AG08396 (cell line): ENCODE measurements at places on chromosomes 5 and 9.

GRCh38 chr5:50749873-50750272 lies 83.4 kb downstream of the PARP8 start:
- no peak for DNase-seq

DNA sequence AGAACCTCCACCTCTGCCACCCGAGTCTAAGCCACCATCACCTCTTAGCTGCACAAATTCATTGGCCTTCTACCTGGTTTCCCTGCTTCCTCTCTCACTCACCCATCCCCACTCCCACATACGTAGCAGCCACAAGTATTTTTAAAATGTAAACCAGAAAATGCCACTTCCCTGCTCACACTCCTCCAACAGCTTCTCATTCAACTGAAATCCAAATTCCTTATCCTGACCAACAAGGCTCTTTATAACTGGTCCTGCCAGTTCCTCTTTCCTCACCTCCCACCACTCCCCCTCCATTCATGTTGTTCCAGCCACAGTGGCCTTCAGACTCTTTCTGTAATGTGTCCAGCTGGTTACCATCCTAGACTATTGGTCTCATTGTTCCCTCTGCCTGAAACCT lies 25.0 kb upstream of the PALM2AKAP2 start:
- DNase-seq: peak; percentile 48

DNA sequence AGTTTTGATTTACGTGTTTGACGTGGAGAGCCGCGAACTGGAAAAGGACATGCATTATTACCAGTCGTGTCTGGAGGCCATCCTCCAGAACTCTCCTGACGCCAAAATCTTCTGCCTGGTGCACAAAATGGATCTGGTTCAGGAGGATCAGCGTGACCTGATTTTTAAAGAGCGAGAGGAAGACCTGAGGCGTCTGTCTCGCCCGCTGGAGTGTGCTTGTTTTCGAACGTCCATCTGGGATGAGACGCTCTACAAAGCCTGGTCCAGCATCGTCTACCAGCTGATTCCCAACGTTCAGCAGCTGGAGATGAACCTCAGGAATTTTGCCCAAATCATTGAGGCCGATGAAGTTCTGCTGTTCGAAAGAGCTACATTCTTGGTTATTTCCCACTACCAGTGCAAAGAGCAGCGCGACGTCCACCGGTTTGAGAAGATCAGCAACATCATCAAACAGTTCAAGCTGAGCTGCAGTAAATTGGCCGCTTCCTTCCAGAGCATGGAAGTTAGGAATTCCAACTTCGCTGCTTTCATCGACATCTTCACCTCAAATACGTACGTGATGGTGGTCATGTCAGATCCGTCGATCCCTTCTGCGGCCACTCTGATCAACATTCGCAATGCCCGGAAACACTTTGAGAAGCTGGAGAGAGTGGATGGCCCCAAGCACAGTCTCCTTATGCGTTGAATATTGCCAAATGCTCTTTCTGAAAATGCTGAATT lies 850 bp downstream of the RRAGA start:
- DNase-seq: peak; percentile 30

DNA sequence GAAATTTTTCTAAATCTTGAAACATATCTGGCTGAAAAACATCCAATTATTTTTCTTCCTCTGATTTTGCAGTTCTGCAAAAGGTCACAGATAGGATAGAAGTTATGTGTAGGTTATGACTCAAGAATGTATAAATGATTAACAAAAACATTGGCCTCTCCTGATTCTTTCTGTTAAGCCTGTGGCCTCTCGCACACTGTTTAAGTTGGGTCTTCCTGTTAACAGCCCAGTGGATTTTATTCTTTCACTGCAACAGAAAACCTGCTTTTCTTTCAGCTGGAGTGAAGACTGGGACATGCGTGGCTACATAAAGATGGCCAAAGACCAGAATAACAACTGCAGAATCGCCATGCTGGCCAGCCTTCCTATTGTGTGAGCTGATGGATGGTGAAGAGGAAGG lies 17.1 kb upstream of the SPATA31E1 start:
- no peak for DNase-seq

- peak; percentile 78 for DNase-seq
Observed at GRCh38 chr9:120477534-120478001, 102.4 kb downstream of the CDK5RAP2 start.

DNA sequence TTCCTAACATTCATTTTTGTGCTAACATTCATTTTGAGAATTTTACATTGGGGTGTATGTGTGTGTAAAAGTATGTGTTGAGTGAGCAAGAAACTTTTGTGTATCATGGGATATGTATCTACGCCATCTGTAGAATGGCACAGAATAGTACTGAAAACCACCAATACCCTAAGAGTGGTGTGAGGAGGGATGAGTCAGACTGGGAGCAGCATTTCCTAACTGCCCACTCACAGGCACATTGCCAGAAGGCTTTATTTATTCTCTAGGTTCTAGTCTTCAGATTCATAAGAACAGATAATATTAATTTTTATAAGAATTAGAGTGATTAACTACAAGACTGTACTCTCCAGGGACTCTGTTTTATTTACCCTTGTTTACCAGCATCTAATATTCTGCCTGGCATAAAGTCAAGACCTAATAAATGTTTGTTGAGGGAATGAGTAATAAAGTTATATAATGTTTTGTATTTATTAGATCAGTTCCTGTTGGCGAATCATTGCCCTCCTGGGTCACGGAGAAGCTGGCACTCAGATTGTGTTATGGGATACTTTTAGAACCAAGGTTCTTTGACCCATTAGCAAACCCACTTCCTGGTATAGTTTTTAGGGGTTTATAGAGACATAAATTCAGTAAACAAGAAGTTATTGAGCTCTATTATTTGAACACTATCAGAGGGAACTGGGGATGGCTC lies 159.1 kb upstream of the PPP2R2B start:
- DNase-seq: peak; percentile 6

DNA sequence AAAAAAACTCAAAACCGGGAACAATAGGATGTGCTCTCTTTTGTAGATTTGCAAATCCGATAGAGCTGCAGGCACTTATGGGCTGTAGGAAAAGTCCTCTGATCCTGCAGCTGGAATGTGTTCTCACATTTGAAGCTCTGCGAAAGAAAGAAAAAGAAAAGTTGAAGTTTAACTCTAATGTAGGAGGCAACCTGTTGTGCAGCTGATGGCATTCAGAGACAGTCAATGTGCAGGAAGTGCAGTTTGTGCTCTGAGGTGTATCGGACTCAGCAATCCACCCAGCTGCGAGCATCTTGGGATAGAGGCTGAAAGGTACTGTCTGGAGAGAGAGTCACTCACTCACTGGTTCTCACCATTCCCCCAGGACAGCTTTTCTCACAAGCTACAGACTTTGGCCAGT lies 339.2 kb downstream of the AGTPBP1 start:
- DNase-seq: no peak

GRCh38 chr5:177389241-177390169 lies 5.3 kb downstream of the SLC34A1 start:
- DNase-seq: peak; percentile 86

DNA sequence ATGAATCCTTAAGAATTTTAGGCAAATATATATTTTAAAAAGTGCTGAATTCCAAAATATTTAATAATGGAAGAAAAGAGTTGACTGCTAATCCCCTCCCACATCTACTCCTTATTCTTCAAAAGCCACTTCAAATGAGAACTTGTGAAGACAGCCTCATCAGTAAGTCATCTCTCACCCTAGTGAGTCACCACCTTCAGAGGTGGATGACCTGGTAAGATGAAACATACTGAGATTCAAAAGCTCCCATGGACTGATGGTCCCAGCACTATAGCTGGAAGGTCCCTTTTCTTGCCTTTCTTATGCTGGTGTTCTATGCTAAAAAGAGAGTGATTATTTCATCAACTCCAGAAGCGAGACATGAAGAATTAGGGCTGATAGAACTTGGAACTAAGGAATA lies 37.8 kb upstream of the SPDL1 start:
- DNase-seq: no peak

GRCh38 chr5:175385691-175386362 lies 58.2 kb downstream of the DRD1 start:
- peak; percentile 34 for DNase-seq

DNA sequence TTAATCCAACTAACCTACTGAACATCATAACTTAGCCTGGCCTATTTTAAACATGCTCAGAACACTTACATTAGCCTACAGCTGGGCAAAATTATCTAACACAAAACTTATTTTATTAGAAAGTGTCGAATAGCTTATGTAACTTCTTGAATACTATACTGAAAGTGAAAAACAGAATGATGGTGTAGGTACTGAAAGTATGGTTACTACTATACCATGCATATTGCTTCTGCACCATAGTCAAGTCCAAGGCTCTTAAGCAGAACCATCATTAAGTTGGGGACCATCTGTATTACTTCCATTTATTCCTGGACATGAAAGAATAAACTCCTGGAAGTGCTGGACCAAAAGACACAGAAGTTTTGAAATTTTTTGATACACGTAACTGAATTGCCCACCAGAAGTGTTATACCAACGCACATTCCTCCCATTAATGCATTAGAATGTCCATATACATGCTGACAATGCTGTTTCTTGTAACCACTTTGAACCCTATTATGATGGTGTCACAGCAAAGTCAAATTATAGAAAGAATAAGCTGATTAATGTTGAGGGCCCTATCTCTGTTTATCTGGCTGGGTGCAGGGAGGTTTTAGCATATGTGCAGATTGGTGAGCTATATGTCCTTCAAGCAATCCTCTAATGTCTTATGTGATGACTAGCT lies 375.7 kb downstream of the ACTL7B start:
- no peak for DNase-seq

DNA sequence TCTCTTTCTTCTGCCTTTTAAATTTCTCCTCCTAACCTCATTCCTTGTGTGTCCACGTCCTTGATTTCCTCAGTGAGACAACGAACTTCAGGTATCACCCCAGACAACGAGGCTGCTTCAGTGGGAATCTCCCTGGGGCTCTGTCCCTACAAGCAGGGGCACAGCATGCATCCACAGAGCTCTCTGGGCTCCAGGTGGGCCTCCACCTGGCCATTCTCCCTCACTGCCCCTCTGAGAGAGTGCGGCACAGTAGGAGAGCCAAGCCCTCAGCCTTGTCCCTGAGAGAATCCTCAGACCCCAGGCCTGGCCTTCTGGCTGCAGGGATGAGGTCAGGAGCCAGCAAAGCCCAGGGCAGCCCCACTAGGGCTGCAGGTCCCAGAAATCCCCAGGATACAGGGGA lies 105.3 kb downstream of the LHFPL2 start:
- no peak for DNase-seq

GRCh38 chr9:20319641-20320337 lies 302.5 kb downstream of the MLLT3 start:
- no peak for DNase-seq

GRCh38 chr5:5586721-5587120 lies 164.2 kb downstream of the ICE1 start:
- DNase-seq: no peak

DNA sequence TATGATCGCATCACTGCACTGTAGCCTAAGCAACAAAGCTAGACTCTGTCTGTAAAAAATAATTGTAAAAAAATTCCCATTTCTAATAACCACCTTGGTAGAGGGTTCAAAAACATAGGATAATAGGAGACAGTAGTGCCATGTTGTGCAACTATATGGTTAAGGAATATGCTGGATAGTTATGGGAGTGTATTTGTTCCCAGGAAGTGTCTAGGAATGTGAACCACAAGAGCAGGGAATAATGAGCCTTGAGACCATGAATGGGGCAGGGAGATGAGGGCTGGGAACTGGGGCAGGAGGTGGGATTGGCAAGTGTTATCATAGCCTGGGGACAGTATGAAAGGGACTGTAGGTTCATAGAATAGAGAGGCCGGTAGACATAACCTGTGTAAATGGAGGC lies 50.4 kb downstream of the RUSC2 start:
- DNase-seq: no peak

- DNase-seq: peak; percentile 18
Observed at GRCh38 chr5:168681556-168682183, 102.5 kb upstream of the PANK3 start.

- DNase-seq: no peak
Observed at GRCh38 chr9:11338130-11338529, 725.3 kb upstream of the PTPRD start.

DNA sequence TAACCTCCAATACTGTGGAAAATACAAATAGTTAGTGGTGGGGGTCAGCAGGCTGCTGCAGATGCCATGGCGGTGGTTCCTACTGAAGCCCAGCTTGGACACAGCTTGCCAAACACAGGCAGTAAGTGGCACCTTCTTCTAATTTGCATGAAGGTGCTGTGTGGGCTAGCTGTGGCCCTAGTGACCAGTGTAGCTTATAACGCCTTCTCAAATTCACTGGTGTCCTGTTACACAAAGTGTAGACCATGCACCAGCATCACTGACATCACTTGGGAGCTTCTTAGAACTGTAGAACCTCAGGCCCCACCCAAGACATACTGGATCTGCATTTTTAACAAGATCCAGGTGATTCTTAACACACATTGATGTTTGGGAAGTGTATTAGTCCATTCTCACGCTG lies 58.8 kb upstream of the TGFBR1 start:
- no peak for DNase-seq

DNA sequence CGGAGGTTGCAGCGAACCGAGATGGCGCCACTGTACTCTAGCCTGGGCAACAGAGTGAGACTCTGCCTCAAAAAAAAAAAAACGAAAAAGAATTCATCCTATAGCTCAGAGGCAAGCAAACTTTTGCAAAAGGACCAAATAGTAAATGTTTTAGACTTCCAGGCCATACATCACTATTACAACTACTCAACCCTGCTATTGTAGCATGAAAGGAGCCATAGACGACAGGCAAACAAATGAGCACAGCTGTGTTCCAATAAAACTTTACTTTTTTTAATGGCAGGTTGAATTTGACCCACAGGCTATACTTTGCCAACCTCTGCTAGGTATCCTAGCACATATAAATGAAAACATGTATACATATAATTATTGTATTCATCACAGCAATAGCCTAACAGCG lies 58.9 kb upstream of the SLC30A5 start:
- no peak for DNase-seq

- no peak for DNase-seq
Observed at GRCh38 chr5:144941-145340, 46.4 kb upstream of the LRRC14B start.

GRCh38 chr5:76471406-76471805 lies 68.3 kb downstream of the IQGAP2 start:
- no peak for DNase-seq

- DNase-seq: no peak
Observed at GRCh38 chr5:131983244-131983771, 28.1 kb downstream of the ACSL6 start.

GRCh38 chr9:93013856-93014582 lies 44.5 kb upstream of the SUSD3 start:
- no peak for DNase-seq
